ENCODE measurements at places on chromosomes 4 and X.

- no peak for DNase-seq
Observed at GRCh38 chr4:86441175-86441936, 81.5 kb upstream of the MAPK10 start.

DNA sequence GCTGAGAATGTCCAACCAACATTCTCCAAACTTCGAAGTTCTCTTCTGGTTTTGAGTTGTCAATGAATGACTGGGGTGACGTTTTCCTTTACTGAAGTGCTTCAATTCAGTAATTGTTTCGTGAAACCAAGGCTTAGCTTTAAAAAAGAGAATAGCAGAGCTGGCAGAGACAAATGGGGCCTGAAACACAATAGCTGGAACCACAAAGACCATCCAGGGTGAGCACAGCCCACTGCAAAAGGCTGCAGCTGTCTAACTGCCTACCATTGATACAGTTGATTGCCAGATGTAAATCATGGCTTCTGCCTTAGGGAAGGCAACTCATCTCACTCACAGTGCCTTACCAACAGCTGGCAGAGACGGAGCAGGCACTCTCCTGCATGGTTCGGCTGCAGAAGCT lies 78.7 kb upstream of the ZNF518B start:
- no peak for DNase-seq

DNA sequence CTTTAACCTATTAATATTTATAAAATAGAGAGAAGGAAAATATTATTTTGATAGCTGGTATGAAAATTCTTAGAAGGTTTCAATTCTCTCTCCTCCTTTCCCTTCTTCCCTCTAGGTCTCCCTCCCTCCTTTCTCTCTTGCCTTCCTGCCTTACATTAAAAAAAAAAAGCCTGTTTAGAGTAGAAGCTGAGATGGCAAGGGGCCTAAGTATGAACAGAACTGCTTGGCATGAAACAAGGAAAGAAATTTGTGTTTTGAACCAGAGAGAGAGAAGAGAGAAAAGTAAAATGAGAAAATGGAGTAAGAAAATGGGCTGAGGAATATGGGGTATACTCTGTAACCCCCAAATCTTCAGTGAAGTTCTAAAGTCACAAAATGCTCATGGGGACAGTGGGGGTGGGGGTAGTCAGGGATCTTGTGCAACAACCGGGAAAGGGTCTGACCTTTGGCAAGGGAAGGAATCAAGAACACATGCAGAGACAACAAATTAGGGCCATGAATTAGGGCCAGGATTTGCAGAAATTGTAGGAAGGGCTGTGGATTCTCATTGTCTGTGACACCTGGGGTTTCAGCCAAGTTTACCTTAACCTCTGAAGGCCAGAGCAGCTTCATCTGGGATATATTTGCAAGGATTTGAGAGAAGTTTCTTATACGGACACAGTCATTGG lies 30.6 kb downstream of the SUPT20HL2 start:
- no peak for DNase-seq

- peak; percentile 97 for DNase-seq
Observed at GRCh38 chr4:139295206-139295941, 5.9 kb upstream of the NAA15 start.

DNA sequence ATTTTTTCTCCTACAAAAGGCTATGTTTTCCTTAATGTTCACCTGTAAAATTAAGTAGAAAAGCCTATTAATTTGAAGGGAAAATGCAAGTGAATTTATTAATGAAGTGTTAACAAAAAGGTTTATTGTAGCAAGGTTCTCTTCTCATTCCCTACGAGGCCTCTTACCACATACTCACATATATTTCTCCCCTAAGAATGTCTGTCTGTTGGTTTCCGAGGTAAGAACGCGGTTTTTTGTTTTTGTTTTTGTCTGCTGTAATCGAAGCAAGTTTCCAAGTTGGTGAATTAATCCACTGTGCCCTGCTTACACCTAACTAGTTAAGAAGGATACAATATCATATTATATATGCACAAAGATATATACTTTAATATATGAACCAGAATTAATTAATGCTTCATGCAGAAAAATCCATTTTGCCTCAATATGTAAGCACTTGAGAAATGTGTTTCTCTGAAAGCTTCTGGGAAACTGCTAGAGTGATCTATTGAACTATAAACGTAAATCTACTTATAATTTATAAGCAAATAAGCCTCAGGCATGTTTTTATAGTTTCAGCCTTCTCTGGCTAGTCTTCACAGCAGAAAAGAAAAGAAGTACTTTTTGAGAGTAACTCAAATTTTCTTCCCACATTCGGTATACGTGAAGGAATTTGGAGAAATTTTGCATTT lies 120.8 kb downstream of the EGF start:
- DNase-seq, result no peak

DNA sequence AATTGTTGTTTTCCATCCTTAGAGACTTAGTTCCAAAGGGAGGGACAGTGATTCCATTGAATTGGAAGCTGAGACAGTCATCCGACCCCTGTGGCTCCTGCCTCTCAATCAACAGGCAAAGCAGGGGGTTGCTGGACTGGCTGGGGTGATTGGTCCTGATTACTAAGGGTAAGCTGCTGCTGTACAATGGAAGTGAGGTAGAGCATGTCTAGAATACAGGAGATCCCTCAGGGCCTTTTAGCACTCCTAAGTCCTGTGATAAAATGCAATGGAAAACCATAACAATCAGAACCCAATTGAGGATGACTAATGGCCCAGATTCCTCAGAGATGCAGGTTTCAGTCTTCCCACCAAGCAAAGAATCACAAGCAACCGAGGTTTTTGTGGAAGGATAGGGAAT lies 127.6 kb downstream of the AASDH start:
- no peak for DNase-seq

GRCh38 chrX:118329175-118329574 lies 16.7 kb upstream of the WDR44 start:
- DNase-seq, result no peak

GRCh38 chr4:138310498-138310897 lies 68.3 kb upstream of the SLC7A11 start:
- DNase-seq, result no peak

- no peak for DNase-seq
Observed at GRCh38 chr4:29199485-29199884, 1520.7 kb upstream of the PCDH7 start.

DNA sequence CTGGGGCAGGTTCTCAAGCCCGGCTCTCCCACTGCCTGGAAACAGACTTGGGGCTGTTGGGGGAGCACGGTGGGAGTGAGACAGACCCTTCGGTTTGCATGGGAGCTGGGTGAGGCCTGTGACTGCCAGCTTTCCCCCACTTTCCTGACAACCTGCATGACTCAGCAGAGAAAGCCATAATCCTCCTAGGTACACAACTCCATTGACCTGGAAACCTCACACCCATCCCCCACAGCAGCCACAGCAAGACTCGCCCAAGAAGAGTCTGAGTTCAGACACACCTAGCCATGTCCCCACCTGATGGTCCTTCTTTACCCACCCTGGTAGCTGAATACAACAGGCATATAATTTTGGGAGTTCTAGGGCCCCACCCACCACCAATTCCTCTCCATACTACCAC lies 57.6 kb upstream of the UBQLN2 start:
- DNase-seq, result no peak

- no peak for DNase-seq
Observed at GRCh38 chr4:177051473-177052060, 258.1 kb upstream of the NEIL3 start.
